ENCODE measurements at places on chromosomes 16 and 17.

- DNase-seq: no peak
These were observed 1.7 kb downstream of the STUB1 start for GRCh38 chr16:681746-682427.

- DNase-seq: no peak
These were observed 129.9 kb downstream of the PITPNC1 start for GRCh38 chr17:67506966-67507365.

GRCh38 chr17:16453493-16453851 is 38.1 kb downstream of the TRPV2 start:
- no peak for DNase-seq

- DNase-seq: no peak
These were observed 197.2 kb downstream of the RGS9 start for GRCh38 chr17:65334406-65334805.

- DNase-seq: no peak
These were observed 38.4 kb downstream of the ARHGAP23 start for GRCh38 chr17:38466346-38467315.

- DNase-seq: no peak
These were observed 5.2 kb downstream of the ITPRIPL2 start for GRCh38 chr16:19118938-19119431.

DNA sequence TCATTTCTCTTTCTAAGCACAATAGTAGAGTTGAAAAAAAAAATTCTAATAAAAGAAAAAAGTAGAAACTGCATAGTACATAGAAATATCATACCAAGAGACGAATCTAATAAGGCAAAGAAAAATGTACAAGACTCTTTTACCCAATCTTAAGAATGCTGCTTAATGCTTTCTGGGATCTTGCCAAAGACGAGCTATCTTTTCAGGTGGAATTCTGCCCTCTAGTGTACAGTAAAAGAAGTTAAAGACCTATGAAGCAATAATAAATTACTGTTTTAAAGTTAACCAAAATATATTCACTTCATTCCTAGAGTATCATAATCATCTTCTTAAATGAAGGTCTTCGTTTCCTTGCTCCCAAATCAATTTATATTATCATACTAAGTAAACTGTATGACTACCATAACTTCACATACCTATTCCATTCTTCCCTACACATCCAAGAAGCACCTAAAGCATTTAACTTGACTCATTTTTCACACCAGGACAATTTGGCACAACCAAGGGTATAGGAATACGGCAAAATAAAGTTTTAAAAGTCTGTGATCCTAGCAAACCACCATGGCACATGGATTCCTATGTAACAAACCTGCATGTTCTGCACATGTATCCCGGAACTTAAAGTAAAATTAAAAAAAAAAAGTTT is 47.7 kb downstream of the CFDP1 start:
- peak; percentile 76 for DNase-seq
